ENCODE measurements at places on chromosomes 4 and X.

DNA sequence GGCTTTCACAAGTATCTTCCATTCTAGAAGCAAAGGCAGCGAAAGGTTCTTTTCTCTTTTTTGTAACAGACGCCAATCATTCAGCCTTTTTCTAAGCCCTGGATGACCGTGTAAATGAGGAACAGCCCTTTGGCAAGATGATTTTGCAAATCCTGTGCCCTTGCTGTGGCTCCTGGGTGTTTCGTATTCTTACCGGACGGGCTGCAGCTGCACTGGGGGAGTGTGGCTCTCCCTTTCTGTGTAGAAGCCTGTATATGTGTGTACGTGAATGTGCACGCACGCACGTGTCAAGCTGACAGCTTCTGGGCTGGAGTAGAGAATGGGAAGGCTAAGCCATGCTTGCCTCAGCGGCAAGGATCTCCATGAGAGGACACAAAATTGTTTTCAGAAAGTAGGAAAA is 8.2 kb downstream of the GRPEL1 start:
- no peak for DNase-seq

DNA sequence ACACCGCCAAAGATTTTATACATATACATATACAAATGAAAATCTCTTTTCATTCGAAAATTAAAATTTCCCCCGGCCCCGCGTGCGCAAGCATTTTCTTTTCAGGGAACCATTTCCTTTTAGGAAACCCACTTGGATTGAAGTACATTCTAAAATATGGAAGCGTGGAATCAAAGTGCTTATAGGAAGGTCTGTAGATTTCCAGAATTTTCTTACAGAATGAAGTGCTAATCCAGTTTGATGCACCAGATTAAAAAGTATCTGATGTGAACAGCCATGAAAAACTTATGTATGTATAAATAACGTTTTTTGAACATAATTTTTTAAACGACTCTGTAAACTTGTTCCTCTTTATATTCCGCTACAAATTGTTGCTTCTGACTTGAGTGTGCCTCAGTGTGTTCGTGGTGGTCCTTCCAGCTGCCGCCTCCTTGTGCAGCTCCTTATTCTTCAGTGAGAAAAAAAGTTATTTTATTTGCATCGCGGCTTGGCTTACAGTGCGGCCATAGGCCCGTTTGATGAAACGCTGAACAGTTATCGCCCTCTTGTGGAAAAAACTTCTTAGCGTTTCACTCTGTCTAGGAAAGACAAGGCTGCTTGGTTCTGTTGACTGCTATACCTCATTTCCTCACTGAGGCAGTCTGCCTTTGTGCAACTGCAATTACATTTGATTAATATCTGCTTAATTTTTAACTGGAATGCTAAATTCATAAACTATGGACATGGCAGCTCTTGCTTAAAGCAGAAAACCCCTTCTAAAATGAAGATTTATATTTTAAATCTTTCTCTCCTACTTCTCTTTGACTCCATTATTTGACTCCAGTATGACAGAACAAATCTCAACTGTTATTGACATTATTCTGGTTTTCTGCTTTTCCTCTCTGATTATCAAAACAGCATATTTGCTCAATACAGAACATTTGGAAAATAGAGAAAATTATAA is 4.7 kb upstream of the NKX6-1 start:
- DNase-seq = no peak

- no peak for DNase-seq
Observed at GRCh38 chr4:175238827-175239517, 320.8 kb downstream of the ADAM29 start.

DNA sequence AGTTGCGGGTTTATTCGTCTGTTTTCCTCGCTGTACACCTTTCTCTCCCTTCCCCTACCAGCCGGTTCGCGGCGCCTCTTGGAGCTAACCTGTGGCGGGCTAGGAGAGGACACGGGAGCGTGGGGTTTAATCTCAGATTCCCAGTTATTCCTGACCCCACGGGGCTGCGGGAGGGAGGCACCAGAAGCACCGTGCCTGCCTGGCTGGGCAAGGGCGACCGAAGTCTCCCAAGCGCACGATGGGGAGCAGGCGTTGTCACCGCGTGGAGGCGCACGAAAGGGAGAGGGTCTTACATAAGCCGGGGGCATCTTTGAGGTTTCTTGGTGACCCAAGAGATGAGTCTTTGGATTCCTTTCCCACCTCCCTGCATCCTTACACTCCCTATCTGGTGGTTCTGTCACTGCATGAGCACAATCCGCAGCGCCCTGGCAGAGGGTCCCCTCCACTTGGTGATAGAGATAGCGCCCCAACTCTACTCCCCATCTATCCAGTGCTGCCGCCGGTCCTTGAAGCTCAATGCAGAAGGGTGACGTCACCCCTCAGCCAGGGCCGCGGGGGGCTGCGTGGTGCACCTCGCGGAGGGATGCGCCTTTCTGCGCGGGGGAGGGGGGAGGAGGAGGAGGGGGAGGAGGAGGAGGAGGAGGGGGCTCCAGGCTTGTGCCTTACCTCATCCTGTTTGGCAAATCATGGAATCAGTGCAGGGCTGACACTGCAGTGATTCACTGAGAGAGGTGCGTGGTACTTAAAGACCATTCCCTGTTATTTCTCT is 793 bp downstream of the TSPAN7 start:
- DNase-seq = no peak

GRCh38 chr4:5515646-5516045 is 192.7 kb downstream of the EVC2 start:
- no peak for DNase-seq

DNA sequence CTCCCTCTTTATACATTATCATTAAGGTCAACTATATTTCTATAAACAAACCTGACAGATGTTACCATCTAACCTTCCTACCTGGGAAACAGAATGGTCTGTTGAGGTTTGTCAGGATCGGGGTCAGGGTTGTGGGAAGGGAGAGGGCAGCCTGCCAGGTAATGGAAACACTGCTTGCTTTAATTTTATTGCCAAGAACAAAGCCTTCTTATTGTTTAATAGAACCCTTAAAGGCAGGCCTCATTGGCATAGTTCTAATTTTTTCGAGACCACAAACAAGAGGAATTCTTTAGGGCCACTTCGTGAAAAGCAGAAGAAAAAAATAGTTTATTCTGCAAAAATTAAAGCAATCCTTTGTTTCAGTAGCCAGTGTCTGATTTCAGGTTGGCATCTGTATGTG is 113.2 kb downstream of the MID1 start:
- no peak for DNase-seq

DNA sequence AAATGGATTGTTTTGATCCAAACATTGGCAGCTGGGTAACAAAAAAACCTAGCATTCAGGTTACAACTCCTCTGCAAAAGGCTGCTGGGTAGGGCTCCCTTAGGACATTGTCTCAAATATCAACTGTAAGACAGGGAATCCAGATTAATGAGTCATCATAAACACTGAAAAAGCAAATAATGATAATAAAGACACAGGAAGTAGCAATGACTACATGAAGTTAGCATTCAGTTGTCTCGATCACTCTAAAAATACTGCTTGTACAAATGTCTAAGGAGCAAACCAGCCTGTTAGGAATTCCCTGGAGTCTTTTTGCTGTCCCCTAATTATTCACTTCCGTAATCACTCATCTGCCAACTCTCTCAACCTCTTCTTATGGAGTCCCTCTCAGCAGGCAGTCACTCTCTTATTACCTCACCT is 259.2 kb downstream of the GPC3 start:
- DNase-seq = no peak

GRCh38 chrX:154040863-154041262 is 21.2 kb upstream of the IRAK1 start:
- DNase-seq = no peak

DNA sequence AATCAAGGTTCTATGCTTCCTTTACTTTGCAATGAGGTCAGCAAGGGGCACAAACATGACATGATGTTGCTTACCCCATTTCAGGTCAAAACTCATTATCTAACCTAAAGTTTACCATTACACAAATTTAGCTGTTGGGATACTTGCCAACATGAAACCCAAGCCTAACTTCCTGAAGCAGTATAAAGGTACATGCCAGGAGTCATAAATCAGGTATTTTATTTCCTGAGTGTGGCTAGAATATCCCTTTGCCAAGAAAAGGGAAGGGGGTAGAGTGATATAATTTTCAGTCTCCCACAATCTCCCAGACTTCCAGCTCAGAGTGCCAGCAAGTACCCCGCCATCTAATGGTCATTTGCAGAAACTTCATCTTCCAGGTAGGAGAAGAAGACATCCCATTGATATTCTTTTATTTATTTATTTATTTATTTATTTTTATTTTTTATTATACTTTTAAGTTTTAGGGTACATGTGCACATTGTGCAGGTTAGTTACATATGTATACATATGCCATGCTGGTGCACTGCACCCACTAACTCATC is 136.6 kb downstream of the NEXMIF start:
- DNase-seq = no peak

DNA sequence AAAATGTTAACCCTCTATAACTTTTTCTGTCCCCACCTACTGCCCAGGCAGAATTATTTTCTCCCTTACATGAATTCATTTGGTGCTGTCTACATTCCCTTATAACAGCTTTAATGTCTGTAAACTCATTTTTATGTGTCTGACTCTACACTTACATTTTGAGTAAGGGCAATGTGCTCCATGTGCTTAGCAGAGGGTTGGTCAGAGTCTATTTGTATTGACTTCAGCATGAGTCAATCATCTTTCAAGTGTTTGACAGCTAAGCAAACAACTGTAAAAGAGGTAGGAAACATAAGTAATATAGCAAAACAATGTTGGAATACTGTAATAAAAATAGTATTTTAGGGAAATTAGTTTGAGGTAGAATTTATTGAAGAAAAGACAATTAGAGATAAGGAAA is 6.3 kb downstream of the IL15 start:
- DNase-seq = no peak

GRCh38 chrX:13013363-13014110 is 30.9 kb downstream of the FAM9C start:
- no peak for DNase-seq

- DNase-seq = no peak
Observed at GRCh38 chr4:174053895-174054294, 229.6 kb downstream of the FBXO8 start.

DNA sequence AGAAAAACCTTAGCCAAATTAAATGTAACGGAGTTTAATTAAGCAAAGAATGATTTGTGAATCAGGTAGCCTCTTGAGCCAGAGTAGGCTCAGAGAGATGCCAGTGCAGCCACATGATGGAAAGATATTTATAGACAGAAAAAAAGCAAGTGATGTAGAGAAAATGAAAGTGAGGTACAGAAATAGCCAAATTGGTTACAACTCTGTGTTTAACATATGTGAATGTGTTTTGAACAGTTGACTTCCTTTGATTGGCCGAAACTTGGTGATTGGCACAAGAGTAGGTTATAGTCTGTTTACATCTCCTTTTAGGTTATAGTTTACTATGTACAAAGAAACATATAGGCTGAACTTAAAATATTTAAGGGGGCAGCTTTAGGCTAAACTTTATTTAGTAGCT is 459.9 kb upstream of the BOD1L1 start:
- DNase-seq = no peak

DNA sequence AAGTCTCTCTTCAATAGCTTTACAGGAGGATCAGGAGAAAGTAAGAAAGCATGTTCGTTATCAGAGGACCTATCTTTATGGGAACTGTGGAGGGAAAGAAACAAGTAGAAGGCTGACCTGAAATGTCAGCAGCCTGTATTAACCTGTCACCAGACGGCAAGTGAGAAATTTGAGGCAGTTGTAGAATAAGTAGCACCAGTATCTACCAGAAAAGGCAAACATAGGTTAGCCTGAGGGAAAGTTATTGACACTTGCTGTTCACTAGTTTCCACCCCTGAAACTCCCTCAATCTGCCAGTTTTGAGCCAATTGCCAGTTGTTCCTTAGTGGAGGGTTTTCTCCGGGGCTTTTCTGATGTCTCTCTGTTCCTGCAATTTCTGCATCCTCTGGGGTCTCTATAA is 36.4 kb downstream of the ZNF81 start:
- no peak for DNase-seq

- DNase-seq = no peak
Observed at GRCh38 chr4:10521424-10521823, 64.2 kb upstream of the ZNF518B start.

DNA sequence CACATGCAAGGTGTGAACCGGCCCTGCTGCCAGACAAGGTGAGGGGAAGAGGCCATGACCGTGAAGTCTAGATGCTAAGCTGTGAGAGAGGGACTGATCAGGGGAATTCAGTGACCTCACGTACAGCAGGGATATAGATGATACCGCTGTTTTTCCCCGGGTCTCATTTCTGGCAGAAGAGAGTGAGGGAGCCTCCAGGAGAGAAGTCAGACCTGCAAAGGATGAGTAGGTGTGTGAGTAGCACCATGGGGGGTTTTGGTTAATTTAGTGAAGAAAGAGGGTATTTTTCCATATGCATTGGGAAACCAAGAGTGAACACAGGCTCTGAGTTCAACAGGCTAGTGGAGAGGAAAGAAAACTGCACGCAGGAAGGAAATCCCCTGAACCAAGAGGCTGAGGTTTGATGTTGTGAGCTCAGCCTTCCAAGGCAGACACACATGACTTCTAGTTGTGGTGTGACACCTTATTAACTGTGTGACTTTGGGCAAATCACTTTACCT is 127.6 kb upstream of the GATB start:
- no peak for DNase-seq

- DNase-seq = no peak
Observed at GRCh38 chrX:23945206-23945605, 37.4 kb downstream of the CXorf58 start.

DNA sequence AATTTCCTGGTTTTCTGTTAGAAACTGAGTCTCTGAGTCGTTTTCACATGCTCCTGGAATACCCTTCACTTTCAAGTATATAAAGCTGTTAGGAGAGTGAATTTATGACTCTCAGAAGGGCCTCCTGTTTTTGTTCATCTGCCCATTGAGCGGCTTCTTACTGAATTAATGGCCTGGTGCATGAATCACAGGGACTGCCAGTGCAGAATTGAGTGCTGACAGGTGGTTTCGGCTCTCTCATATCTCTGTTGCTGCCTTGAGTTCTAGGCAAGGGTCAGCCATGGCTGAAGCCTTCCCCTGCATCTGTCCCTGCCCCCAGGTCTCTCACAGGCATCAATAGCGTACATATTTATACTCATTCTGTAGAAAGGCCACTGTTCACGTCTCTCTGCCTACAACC is 22.7 kb upstream of the SEPSECS start:
- no peak for DNase-seq

GRCh38 chr4:122017296-122017695 is 65.4 kb upstream of the TRPC3 start:
- no peak for DNase-seq

GRCh38 chr4:85780664-85781063 is 305.7 kb downstream of the ARHGAP24 start:
- no peak for DNase-seq

- no peak for DNase-seq
Observed at GRCh38 chr4:80026100-80026499, 46.9 kb downstream of the ANTXR2 start.

- no peak for DNase-seq
Observed at GRCh38 chrX:132716006-132716405, 227.2 kb upstream of the MBNL3 start.

DNA sequence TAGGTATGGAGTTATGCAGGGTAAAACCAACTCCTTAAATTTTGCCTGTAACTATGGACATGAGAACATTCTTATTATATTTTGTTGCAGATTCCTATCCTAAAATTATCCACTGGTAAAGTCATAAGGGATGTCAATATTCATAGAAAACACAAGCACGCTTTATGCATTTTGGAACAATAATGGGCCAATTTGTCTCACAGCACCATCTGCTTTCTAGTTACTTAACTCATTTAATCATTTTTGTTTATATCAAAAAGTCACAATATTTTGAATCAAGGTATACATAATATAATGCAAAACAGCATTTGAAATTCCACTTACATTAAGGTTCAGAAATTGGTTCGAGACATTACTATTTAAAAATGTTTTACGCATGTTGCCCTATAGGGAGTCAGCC is 203.0 kb downstream of the GABRG1 start:
- no peak for DNase-seq

- DNase-seq = no peak
Observed at GRCh38 chr4:80592950-80593349, 257.4 kb downstream of the CFAP299 start.
